Psoas muscle (tissue), 8 donors: ENCODE measurements at places on chromosomes 6 and 20. TPM values are rescaled to one million over a fixed set of nuclear protein-coding genes. Genes with fewer than 3 reads are reported as not detected.

Gene SMIM13
- total RNA-seq, result 10.0 TPM

Gene OR2H1
- total RNA-seq, result not detected

DNA sequence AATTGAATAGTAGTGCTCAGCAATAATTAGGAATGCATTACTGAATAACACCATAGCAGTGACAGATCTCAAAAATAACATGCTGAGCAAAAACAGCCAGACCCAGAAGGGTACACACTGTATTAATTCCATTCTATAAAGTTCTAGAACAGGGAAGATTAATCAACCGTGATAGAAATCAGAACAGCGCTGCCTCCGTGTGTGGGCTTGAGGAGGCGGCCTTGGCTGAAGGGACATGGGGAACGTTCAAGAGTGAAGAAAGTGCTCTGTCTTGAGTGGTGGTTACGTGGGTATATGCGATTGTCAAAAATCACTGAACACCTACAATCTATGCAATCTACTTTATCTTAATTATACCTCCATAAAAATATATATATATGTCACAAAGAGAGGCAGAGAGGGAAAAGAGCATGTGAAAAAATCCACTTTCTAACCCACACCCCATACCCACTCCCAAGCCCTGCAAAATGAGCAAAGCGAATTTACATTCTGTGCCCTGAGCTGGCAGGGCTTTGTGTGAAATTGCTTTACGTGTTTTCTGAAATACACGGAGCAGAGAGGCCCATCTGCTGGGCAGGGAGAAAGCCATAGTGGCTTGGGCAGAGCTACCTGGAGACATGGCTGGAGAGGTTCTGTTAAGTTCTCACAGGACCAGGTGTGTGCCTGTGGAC lies 74.4 kb downstream of the NFATC2 start:
- H3K27me3 ChIP-seq, result no peaks in the 10 kb centered on the region
- H3K27ac ChIP-seq, result no peak overlapping the region
- no peak overlapping the region for H3K4me3 ChIP-seq
- DNase-seq, result no peak
- no peaks in the 10 kb centered on the region for H3K36me3 ChIP-seq

- H3K27ac ChIP-seq, result no peak overlapping the region
- no peaks in the 10 kb centered on the region for H3K36me3 ChIP-seq
- no peak for DNase-seq
- H3K27me3 ChIP-seq, result no peaks in the 10 kb centered on the region
- H3K4me1 ChIP-seq, result no peaks in the 10 kb centered on the region
- H3K4me3 ChIP-seq, result no peak overlapping the region
Measured at GRCh38 chr20:24868396-24868927, 80.6 kb upstream of the CST7 start.

GRCh38 chr6:82083646-82084045 lies 163.9 kb downstream of the IBTK start:
- H3K4me3 ChIP-seq, result no peak overlapping the region
- H3K27ac ChIP-seq, result no peak overlapping the region
- no peaks in the 10 kb centered on the region for H3K27me3 ChIP-seq
- DNase-seq, result no peak
- no peaks in the 10 kb centered on the region for H3K36me3 ChIP-seq
- H3K4me1 ChIP-seq, result no peaks in the 10 kb centered on the region

- DNase-seq, result no peak
- H3K27me3 ChIP-seq, result no peaks in the 10 kb centered on the region
- no peak overlapping the region for H3K4me3 ChIP-seq
- H3K36me3 ChIP-seq, result no peaks in the 10 kb centered on the region
- no peaks in the 10 kb centered on the region for H3K4me1 ChIP-seq
Measured at GRCh38 chr20:1652104-1652503, 5.5 kb downstream of the SIRPG start.

- H3K27me3 ChIP-seq, result no peaks in the 10 kb centered on the region
- H3K27ac ChIP-seq, result no peak overlapping the region
- no peaks in the 10 kb centered on the region for H3K4me1 ChIP-seq
- H3K36me3 ChIP-seq, result no peaks in the 10 kb centered on the region
- DNase-seq, result no peak
- H3K4me3 ChIP-seq, result no peak overlapping the region
Measured at GRCh38 chr6:3610921-3611320, 140.6 kb downstream of the PXDC1 start.

GRCh38 chr6:25194172-25194678 lies 84.9 kb upstream of the CARMIL1 start:
- H3K27ac ChIP-seq, result peak overlapping the region; percentile 37
- no peaks in the 10 kb centered on the region for H3K36me3 ChIP-seq
- no peak for DNase-seq
- H3K4me3 ChIP-seq, result no peak overlapping the region
- H3K4me1 ChIP-seq, result no peaks in the 10 kb centered on the region

DNA sequence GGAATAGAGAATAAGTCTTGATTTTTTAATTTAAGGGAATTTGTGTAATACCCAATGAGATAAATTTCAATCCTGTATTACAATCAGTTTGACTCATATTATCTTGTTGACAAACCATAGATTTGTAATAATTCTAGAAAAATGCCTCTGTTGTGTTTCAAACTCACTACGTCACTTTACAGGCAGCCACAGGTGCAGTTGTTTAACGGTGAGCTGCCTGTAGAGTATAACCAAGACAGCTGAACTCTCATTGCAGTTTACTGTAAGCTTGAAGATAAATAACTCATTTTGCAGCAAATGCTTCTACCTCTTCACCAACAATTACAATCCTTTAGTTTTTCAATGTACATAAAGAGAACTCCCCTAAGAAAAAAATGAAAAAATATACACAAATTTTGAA lies 114.3 kb downstream of the PRKN start:
- H3K4me1 ChIP-seq, result peaks cover 4% of the 10 kb centered on the region
- H3K27me3 ChIP-seq, result no peaks in the 10 kb centered on the region
- no peak for DNase-seq
- H3K27ac ChIP-seq, result no peak overlapping the region
- H3K4me3 ChIP-seq, result no peak overlapping the region
- no peaks in the 10 kb centered on the region for H3K36me3 ChIP-seq
